ELF-1 (cell line): ENCODE measurements at places on chromosomes 16 and 17.

- DNase-seq = peak; percentile 45
Measured at GRCh38 chr17:2591040-2591640, 2.3 kb upstream of the PAFAH1B1 start.

GRCh38 chr16:84990782-84991181, 20.6 kb downstream of the ZDHHC7 start:
- DNase-seq = no peak

GRCh38 chr16:8519179-8519578, 71.1 kb downstream of the TMEM114 start:
- DNase-seq = no peak

- no peak for DNase-seq
Measured at GRCh38 chr17:49741692-49742076, 22.2 kb downstream of the FAM117A start.

DNA sequence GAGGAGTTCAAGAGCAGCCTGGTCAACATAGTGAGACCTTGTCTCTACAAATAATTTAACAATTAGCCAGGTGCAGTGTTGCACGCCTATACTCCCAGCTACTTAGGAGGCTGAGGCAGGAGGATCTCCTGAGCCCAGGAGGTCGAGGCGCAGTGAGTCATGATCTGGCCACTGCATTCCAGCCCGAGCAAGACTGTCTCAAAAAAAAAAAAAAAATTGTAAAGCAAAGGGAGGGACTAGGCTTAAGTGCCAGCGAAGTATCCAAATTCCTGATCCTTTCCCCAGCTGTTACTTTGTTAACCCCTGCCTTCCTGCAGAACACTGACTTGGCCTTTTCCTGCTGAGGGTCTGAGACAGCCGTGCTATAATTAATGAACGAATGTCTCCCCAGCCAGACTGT, 2.7 kb downstream of the GDPD3 start:
- no peak for DNase-seq

- DNase-seq = peak; percentile 100
Measured at GRCh38 chr17:7281074-7281952, at the start of gene SLC2A4. SLC2A4 (plus strand) TSS chr17:7281718; CDS start chr17:7281935, 217 bp downstream.

DNA sequence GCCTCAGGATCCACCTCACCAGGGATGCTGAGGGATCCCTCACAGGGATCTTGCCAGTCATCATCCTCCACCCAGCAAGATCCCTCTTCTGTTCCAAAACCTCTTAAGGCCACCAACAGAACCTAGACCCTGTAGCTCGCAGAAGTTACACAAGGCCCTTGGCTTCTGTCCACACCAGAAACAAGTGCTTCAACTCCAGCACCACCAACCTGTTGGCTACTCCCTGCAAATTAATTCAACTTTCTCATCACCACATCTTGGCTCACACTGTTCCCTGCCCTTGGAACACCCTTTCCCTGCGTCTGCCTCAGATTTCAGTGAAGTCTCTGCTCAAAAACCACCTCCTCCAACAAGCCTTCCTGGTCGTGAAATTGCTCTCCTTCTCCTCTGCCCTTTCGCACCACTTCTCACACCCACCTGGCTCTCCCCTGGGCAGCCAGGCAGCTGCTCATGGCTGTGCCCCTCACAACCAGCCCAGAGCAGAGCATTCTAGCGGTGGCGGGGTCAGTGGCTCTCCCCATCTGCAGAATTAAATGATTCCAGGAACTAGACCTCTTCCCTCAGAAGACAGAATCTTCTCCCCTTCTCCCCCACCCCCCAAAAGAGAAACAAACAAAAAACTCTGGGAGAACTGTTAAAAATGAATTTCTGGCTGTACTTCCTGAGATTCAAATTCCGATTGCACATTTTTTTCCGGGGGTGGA, 1.8 kb downstream of the PLLP start:
- DNase-seq = no peak

DNA sequence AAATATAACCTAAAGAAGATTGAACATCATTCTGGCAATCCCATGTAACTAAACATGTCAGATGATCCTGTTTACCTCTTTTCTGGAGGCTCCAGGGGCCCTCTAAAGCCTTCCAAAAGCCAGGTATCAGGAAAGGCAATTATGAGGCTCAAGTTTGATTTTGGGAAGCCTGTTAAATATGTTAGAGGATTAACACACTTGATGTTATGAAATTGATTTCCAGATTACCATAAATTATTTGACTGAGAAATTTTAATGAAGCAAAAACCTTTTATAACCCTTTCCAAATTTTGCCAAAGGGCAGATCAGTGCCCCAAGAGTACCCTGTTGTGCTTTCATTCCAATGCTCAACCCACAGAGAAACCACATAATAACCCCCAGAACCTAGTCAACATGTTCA, 29.3 kb downstream of the PHKB start:
- DNase-seq = no peak

DNA sequence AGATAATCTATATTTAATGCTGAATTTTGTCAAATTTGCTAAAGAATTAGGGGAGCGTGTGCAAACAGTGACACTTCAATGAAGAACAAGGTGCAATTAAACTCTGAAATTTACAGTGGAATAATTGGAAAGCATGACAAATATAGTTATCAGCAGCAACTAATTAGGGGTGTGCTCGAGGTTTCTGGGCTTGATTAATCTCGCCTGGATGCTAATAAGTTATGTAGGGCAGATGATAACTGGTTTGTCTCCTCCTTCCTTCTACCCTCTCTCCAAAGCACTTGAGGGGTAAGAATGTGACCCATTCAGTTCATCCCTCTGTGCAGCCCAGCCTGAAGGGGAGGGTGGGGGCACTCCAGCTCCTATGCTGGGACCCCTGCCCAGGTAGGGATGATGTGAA, 21.9 kb downstream of the MRM1 start:
- no peak for DNase-seq
